ENCODE measurements at places on chromosomes 12 and 14. TPM values are rescaled to one million over a fixed set of nuclear protein-coding genes. Genes with fewer than 3 reads are reported as not detected.
A peak's percentile ranks its signal among the peaks of the same experiment; 100 is the strongest.

GRCh38 chr12:88111074-88111652, 30.7 kb downstream of the CEP290 start:
- no peaks in the 10 kb centered on the region for H3K27me3 ChIP-seq
- H3K4me1 ChIP-seq, result peaks cover 16% of the 10 kb centered on the region

GRCh38 chr14:23708343-23708742, 72.2 kb downstream of the DHRS2 start:
- no peaks in the 10 kb centered on the region for H3K4me1 ChIP-seq
- no peaks in the 10 kb centered on the region for H3K36me3 ChIP-seq
- H3K27ac ChIP-seq, result no peak overlapping the region
- no peaks in the 10 kb centered on the region for H3K27me3 ChIP-seq
- H3K4me3 ChIP-seq, result no peak overlapping the region

DNA sequence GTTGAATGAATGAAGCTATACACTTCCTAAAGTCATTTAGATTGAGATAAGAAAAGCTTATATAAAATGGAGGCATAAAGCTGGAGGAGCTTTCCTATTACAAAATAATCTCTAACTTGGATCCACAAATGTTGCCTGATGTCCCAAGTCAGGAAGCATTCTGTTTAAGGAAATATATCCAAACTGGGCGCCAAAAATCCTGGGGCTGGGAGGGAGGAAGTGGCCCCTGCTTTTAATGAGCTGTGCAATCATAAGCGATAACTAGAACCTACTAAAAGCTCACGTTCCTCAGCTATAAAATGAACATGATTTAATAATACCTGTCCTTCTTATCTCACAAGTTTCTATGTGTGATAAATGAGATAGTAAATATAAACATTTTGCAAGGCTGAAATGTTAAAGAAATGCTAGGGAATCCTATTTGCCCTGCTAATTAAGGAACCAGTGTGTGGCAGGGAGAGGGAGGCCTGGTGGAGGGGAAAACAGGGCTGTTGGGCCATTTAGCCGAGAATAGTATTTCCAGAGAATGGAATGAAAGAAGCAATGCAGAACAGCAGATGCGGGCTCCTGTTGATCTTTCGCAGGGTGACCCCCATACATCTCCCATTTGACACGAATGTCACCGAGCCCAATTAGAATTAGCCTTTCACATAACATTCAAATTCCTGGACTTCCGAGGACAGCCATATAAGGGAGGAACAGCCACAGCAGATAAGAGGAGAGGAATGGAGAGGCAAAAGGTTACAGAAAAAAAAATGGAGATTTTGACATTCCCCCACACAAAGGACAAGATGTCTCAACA, 25.9 kb downstream of the DUSP6 start:
- H3K27ac ChIP-seq, result no peak overlapping the region
- no peak for DNase-seq
- H3K4me1 ChIP-seq, result no peaks in the 10 kb centered on the region
- no peak overlapping the region for H3K4me3 ChIP-seq

DNA sequence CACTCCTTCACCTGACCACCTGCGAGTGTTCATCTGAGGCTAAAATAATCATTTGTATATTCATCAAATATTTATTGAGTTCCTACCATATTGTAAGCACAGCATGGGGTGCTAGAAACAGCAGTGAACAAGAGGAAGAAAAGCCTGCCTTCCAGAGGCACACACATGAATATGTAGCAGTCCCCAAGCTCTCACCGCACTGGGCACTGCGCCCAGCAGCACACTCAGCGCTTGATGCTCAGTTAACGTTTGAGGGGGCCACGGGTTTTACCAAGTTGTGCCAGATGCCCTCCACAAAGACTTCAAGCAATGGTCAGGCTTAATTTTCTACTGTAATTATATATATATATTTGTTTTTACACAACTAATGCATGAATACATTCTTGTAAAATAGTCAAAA, 52.0 kb downstream of the HELB start:
- no peaks in the 10 kb centered on the region for H3K4me1 ChIP-seq
- H3K27me3 ChIP-seq, result no peaks in the 10 kb centered on the region
- H3K27ac ChIP-seq, result no peak overlapping the region
- no peak overlapping the region for H3K4me3 ChIP-seq

DNA sequence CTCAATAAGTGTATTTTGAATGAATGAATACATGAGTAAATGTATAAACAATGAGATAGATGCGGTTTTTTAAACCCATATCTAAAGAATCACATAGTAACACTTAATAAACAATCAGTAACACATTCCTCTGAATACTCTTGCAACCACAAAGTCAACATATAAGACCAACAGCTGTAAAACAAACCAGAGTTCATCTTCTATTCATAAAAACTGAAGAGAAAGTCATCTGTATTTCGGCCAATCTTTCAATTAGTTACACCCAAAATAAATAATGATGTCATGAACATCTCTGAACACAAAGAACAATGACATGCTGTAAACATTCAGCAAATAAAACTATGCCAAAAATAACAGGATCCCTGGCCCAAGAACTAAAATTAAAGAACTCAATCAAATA, 47.2 kb downstream of the ARMH4 start:
- H3K4me3 ChIP-seq, result no peak overlapping the region
- no peak overlapping the region for H3K27ac ChIP-seq

DNA sequence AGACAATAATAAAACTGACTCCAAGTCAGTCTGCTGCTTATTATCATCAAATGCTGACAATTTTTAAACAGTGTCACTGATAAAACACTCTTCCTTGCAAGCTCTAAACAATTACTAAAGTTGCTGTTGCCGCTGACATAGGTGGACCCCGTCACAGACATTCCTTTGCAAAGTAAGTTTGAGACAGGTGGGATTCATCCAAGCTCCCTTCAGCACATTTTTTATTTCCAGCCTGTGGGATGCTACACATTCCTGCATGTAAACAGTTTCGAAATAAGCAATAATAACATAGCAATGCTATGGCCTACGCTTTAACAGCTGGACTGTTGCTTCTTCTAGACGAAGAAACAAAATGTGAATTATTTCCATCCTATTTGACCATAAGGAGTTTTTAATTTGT, 85.4 kb upstream of the HIF1A start:
- no peaks in the 10 kb centered on the region for H3K36me3 ChIP-seq
- peak; percentile 41 for DNase-seq

DNA sequence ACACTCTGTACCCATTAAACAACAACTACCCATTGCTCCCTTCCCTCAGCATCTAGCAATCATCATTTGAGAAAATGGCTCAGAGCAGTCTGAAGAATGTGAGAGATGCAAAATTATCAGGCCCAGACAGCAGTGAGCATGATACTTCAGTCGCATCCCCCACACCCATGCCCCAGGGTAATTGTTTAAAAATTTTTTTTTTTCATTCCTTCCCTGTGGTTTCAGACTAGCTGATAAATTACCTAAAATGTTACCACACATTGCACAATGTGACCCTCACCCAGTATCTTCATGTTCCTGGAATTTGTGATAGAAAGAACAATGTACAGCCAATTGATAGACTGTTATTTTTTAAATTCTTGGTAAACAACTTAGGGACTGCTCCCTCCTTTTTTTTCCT, 11.3 kb upstream of the USP15 start:
- peaks cover 17% of the 10 kb centered on the region for H3K4me1 ChIP-seq
- DNase-seq, result peak; percentile 22
- no peaks in the 10 kb centered on the region for H3K27me3 ChIP-seq
- no peaks in the 10 kb centered on the region for H3K36me3 ChIP-seq
- no peak overlapping the region for H3K4me3 ChIP-seq

- H3K27me3 ChIP-seq, result no peaks in the 10 kb centered on the region
- H3K27ac ChIP-seq, result no peak overlapping the region
Measured at GRCh38 chr12:100229876-100230275, 29.3 kb downstream of the ACTR6 start.

- no peaks in the 10 kb centered on the region for H3K36me3 ChIP-seq
- peak; percentile 92 for DNase-seq
- peak overlapping the region; percentile 99 for H3K27ac ChIP-seq
- peak overlapping the region; percentile 62 for H3K4me3 ChIP-seq
Measured at GRCh38 chr14:105480807-105481801, 5.6 kb upstream of the CRIP1 start.

GRCh38 chr14:72833174-72833573, 60.7 kb downstream of the DPF3 start:
- no peak for DNase-seq
- H3K27ac ChIP-seq, result no peak overlapping the region
- no peak overlapping the region for H3K4me3 ChIP-seq
- H3K36me3 ChIP-seq, result no peaks in the 10 kb centered on the region
- H3K4me1 ChIP-seq, result no peaks in the 10 kb centered on the region

- peaks cover 41% of the 10 kb centered on the region for H3K4me1 ChIP-seq
- no peaks in the 10 kb centered on the region for H3K27me3 ChIP-seq
- peak overlapping the region; percentile 98 for H3K27ac ChIP-seq
- H3K36me3 ChIP-seq, result peaks cover 13% of the 10 kb centered on the region
- peak overlapping the region; percentile 85 for H3K4me3 ChIP-seq
- peak; percentile 77 for DNase-seq
Measured at GRCh38 chr14:59483363-59483762, 845 bp downstream of the L3HYPDH start.

DNA sequence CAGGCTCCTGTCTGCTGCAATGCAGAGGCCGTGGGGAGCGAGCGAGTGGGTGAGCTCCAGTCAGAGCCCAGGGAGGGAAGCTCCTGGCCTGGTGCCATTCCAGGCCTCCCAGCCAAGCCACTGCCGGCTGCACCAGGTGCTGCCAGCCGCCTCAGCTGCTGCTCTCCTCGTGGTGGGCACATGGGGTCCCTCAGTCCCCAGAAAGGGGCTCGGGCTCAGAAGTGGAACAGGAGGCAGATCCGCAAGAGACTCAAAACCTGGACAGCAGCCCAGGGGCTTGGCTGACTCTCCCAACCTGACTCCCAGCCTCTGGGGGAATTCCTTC, 2.4 kb downstream of the ABCB9 start:
- H3K4me3 ChIP-seq, result no peak overlapping the region
- H3K36me3 ChIP-seq, result no peaks in the 10 kb centered on the region
- H3K27ac ChIP-seq, result no peak overlapping the region

GRCh38 chr14:101442451-101442850, 118.8 kb upstream of the DIO3 start:
- DNase-seq, result no peak
- H3K27me3 ChIP-seq, result peaks cover 24% of the 10 kb centered on the region
- peaks cover 4% of the 10 kb centered on the region for H3K4me1 ChIP-seq

DNA sequence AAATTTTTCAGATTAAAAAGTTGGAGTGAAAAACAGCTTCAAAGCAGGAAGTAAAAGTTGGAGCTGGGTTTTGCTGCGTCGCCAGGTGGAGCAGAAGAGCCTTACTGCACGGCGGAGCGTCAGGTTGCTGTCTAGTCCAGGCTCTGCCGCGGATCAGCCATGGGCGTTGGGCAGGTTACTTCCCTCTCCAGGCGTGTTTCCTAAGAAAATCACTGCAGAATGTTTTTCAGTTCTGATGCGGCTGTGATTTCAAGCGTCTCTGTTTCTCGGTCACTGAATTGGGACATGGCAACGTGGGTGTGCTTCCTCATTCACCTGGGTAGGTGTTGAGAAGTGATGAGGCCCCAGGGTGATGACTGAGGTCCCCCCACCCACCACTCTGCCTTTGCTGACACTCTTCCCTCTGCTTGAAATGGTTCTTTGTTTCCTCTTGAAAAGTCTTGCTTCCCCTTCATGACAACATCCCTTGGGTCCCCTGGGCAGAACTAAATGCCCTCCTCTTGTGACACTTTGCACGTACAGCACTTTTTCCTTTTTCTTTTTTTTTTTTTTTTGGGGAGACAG, 7.6 kb downstream of the EVL start:
- H3K4me1 ChIP-seq, result peaks cover 20% of the 10 kb centered on the region
- H3K27me3 ChIP-seq, result no peaks in the 10 kb centered on the region
- no peak overlapping the region for H3K27ac ChIP-seq
- no peak for DNase-seq

- DNase-seq, result peak; percentile 64
- peak overlapping the region; percentile 52 for H3K27ac ChIP-seq
- no peaks in the 10 kb centered on the region for H3K27me3 ChIP-seq
Measured at GRCh38 chr12:1533205-1533601, 61.2 kb downstream of the FBXL14 start.

- H3K4me1 ChIP-seq, result peaks cover 33% of the 10 kb centered on the region
- no peak for DNase-seq
- no peak overlapping the region for H3K4me3 ChIP-seq
- H3K36me3 ChIP-seq, result no peaks in the 10 kb centered on the region
Measured at GRCh38 chr14:91241863-91242262, 2.6 kb downstream of the GPR68 start.

- DNase-seq, result no peak
- peaks cover 12% of the 10 kb centered on the region for H3K4me1 ChIP-seq
- no peaks in the 10 kb centered on the region for H3K36me3 ChIP-seq
- no peak overlapping the region for H3K27ac ChIP-seq
- H3K27me3 ChIP-seq, result no peaks in the 10 kb centered on the region
Measured at GRCh38 chr14:61197416-61197815, 83.7 kb downstream of the TMEM30B start.

DNA sequence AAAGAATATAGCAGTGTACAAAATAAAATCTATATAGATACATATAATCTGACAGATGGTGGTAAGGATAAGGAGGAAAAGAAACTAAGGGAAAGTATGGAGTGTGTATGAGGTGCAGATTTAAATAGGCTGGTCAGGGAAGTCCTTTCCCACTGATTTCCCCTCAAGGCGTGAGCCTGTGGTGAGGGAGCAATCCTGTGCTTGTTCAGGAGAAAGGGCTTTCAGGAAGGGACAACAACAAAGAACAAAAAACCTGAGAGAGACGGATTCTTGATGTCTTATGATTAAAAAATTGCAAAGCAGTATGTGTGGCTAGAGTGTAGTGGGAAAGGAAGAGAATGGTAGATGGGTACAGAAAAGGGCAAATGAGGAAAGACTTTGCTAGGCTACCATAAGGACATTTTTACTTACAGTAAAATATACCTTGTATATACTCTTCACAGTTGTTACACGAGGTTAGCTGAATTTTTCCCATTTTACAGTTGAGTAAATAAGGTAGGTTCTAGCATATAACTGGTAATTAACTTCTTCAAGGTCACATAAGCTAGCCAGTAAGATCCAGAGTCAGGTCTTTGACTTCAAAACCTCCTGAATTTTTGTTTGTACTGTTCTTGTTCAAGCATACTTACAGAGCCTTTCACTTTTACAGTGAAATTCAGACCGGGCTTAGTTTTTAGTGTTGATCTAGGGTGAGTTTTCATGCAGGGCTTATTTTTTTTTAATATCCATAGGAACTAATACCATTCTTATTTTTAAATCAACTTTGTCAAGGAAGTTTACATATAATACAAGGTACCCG, 15.6 kb downstream of the CNOT2 start:
- no peak overlapping the region for H3K27ac ChIP-seq
- H3K36me3 ChIP-seq, result no peaks in the 10 kb centered on the region
- peaks cover 20% of the 10 kb centered on the region for H3K4me1 ChIP-seq
- H3K27me3 ChIP-seq, result no peaks in the 10 kb centered on the region

DNA sequence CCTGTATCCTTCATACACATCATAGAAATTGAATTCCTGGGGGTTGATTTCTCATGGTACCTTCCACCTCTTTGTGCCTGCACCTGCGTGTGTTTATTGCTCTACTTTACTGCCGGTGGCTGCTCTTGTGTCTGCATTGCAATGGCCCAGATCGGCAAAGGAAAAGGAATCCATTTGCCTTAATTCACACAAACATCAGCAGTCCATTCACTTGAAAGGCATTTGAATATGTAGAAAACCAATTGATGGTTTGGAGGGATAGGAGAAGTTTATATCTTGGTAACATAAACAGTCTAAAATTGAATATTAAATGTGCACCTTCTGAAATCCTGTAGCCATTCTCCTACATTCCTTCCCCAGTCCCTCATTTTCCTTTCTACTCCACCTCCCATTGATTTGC, 74.0 kb downstream of the SNAPC1 start:
- no peak overlapping the region for H3K4me3 ChIP-seq
- no peak overlapping the region for H3K27ac ChIP-seq
- no peak for DNase-seq
- no peaks in the 10 kb centered on the region for H3K36me3 ChIP-seq
- peaks cover 15% of the 10 kb centered on the region for H3K4me1 ChIP-seq

The BBOF1 gene
- total RNA-seq, result 3.5 TPM

The RNASE3 gene
- not detected for total RNA-seq

The MYO1A gene
- total RNA-seq, result not detected

The DNAI7 gene
- not detected for total RNA-seq

The GALNT16 gene
- total RNA-seq, result 1.4 TPM
